Stimulated activated naive CD8-positive, alpha-beta T cell treated with anti-CD3 and anti-CD28 coated beads, Interleukin-15, Interleukin-2, amounts not matched to agents 100 U/mL and 50 U/mL, for 24 hours (primary cell): ENCODE measurements at places on chromosomes 12 and 14.

GRCh38 chr12:56234746-56235436, 5.0 kb downstream of the SLC39A5 start:
- no peak for DNase-seq

DNA sequence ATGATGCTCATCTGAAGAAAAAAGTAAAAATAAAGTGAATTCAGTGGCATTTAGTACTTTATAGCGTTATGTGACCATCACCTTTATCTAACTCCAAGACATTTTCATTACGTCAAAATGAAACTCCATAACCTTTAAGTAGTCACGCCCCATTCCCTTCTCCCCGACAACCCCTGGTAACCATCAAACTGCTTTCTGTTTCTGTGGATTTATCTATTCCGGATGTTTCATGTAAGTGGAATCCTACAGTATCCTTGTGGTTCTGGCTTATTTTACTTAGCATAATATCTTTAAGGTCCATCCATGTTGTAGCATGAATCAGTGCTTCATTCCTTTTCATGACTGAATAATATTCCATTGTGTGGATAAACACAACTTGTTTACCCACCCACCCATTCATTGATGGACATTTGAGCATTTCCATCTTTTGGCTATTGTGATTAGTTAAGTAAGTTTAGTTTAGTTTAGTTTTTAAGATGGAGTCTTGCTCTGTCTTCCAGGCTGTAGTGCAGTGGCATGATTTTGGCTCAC, 18.5 kb upstream of the MAP1LC3B2 start:
- no peak for DNase-seq

DNA sequence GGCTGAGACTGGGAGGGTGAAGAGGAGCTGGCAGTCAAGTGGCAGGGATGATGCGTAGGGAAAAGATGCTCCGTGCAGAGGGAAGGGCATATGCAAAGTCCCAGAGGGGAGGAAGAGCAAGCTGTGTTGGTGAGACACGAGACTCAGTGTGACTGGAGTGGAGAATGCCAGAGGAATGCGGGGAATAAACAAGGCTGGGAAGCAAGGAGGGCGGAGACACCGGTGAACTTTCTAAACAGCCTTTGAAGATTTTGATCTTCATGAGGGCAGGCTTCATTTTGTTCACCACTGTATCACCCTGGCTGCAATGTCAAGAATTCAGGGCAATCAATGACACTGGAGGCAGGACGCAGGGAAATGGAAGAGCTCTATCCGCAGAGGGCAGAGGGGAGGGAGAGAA, 535.8 kb downstream of the FUT8 start:
- DNase-seq, result no peak

- DNase-seq, result no peak
These were observed 173.9 kb downstream of the MYRFL start for GRCh38 chr12:69998922-69999321.

DNA sequence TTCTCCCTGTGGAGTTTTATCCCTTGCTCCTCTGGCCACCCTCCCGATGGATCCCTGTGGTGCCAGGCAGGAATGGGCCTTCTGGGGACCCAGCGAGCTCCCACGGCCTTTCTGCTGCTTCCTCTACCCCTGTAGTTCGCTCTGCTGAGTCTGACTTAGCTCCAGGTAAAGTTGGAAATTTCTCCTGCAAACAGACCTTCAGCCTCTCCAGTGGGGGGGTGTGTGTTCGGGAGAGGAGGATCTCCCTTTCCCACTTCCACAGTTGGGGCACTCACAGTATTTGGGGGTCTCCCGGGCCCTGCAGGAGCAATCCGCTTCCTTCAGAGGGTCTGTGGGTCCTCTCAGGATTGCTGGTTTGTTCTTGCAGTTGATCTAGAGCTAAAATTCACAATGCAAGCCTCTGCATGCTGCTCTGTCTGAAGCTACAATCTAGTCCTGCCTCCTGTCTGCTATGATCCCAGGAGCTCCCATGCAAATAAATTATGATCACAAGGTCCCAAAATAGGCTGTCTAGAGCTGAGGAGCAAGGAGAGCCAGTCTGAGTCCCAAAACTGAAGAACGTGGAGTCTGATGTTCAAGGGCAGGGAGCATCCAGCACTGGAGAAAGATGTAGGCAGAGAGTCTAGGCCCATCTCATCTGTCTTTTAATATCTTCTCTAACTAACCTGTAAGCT, 18.3 kb downstream of the MTRFR start:
- no peak for DNase-seq

DNA sequence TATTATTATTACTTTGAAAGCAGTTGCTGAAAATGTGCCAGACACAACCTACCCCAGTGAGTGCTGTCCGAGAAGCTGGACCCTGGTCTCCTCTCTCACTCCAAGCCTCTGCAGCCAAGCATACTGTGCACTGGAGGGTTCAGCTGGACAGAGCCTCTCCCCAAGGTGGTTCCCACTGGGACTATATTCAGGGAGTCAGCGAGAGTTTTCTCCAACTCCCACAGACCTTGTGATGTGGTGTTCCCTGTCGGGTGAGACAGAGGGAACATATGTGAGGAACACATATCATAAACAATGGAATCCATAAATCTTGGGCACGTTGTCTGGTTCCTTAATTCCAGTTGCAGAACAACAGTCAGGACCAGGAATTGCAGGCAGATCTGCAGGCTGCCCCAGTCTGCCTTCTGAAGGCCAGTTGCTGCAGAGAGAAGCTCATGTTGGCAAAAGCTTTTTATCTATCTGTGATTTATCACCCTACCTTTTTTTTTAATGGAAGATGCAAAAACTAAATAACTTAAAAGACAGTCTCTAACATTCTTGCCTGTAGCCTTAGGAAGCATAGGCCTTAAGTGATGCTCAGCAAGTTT, 619.8 kb upstream of the TBX3 start:
- no peak for DNase-seq
